ENCODE measurements at places on chromosomes 11 and 22. TPM values are rescaled to one million over a fixed set of nuclear protein-coding genes. Genes with fewer than 3 reads are reported as not detected.

- peak overlapping the region; percentile 78 for H3K4me3 ChIP-seq
- peaks cover 6% of the 10 kb centered on the region for H3K36me3 ChIP-seq
- peaks cover 31% of the 10 kb centered on the region for H3K4me1 ChIP-seq
- no peak for DNase-seq
- no peak overlapping the region for H3K27ac ChIP-seq
Observed at GRCh38 chr11:86955111-86955360, 159 bp downstream of the FZD4 start.

GRCh38 chr11:46105134-46105628 is 16.1 kb downstream of the PHF21A start:
- no peaks in the 10 kb centered on the region for H3K36me3 ChIP-seq
- no peak overlapping the region for H3K27ac ChIP-seq
- H3K27me3 ChIP-seq = no peaks in the 10 kb centered on the region
- DNase-seq = no peak
- H3K4me1 ChIP-seq = peaks cover 10% of the 10 kb centered on the region

The AQP11 gene
- total RNA-seq = 2.9 TPM

- no peaks in the 10 kb centered on the region for H3K27me3 ChIP-seq
- H3K4me1 ChIP-seq = no peaks in the 10 kb centered on the region
- no peak for DNase-seq
- H3K4me3 ChIP-seq = no peak overlapping the region
Observed at GRCh38 chr11:92149996-92150395, 74.6 kb upstream of the FAT3 start.

DNA sequence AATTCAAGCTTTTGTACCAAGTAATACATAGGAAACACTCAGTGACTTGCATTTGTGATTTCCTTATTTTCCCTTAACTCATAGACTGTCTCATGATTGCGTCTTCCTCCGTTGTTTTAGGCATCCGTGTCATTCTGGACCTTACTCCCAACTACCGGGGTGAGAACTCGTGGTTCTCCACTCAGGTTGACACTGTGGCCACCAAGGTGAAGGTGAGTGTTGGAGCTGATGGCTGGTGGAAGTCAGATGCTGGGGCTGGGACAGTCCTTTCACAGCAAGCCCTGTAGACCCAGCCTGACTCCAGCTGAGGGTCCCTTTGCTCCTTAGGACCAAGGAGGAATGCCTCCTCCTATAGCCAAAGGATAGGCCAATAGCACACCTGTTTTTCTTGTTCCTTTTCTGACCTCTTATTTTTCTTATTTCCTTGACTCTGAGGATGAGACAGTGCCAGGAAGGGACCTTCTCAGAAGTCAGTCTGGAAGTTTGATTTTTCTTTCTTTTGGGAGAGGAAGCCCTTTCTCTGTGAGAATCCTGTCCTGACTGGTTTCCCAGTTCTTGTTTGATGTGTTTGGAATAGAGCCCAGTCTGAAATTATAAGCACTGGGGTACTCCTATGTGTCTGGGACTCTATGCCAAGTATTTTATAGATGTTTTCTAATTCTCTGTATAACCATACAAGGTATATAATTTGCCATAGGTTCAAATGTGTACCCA is 2.2 kb downstream of the SLC3A2 start:
- H3K27me3 ChIP-seq = no peaks in the 10 kb centered on the region
- peak; percentile 48 for DNase-seq
- H3K4me1 ChIP-seq = peaks cover 43% of the 10 kb centered on the region
- peak overlapping the region; percentile 93 for H3K4me3 ChIP-seq
- peaks cover 59% of the 10 kb centered on the region for H3K36me3 ChIP-seq

The ISX gene
- not detected for total RNA-seq

DNA sequence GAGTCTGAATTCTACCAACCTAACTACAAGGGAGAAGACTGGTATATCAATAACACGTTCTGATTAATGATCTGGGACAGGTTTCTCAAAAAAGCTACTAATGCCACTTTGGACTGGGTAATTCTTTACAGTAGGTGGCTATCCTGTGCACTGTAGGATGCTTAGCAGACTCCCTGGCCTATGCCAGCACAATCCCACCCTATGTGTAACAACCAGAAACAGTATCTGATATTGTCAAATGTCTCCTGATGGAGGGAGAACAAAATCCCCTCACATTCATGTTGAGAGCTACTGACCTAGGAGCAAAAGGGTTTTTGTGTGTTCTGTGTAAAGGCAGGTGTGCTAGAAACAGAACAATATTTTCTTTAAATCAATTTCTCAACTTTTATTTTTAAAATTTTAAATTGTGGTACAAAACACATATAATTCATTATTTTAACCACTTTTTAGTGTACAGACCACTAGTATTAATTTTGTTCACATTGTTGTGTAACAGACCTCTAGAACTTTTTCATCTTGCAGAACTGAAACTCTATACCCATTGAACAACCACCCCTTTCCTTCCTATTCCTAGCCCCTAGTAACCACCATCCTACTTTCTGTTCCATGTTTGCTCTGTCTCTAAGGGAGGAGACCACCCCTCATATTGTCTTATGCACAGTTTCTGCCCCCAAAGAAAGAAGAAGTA is 2.1 kb upstream of the MS4A6A start:
- H3K27me3 ChIP-seq = no peaks in the 10 kb centered on the region
- no peak for DNase-seq
- H3K4me1 ChIP-seq = no peaks in the 10 kb centered on the region

The PLEKHB1 gene
- 0.36 TPM for total RNA-seq

GRCh38 chr22:44031158-44031952 is 7.3 kb downstream of the PARVB start:
- H3K4me1 ChIP-seq = peaks cover 3% of the 10 kb centered on the region
- no peak overlapping the region for H3K27ac ChIP-seq
- H3K36me3 ChIP-seq = no peaks in the 10 kb centered on the region

The LMO2 gene
- 2.1 TPM for total RNA-seq

The TCN2 gene
- total RNA-seq = 18.8 TPM

The TEX54 gene
- total RNA-seq = not detected

DNA sequence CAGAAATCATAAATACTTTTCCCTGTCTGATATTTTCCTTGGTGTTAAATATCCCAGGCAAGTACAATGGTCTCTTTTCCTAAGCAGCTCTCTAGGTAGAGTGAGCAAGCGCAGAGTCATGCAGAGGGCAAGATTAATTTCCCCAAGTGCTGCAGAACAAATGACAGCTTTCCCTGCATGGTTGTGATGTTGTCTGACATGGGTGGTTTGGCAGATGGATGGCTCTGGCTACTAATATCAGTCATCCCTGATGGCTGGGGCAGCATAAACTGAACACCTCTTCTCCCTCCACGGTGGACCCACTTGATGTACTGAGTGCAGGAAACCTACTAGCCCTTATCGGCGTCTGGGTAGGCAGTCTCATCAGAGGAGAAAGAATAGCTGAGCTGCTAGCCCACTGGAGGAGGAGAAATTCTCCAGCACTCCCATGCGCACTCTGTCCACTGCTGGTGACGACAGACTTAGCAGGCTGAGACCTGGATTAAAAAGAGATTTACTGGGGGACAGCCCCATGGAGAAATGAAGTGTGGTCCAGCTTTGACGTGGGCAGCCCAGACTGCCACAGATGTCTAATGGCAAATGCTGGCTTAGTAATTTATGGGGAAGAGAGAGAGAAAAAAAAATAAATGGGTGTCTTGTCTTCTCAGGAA is 202.9 kb downstream of the DBX1 start:
- no peaks in the 10 kb centered on the region for H3K27me3 ChIP-seq
- H3K36me3 ChIP-seq = peaks cover 6% of the 10 kb centered on the region
- H3K4me3 ChIP-seq = no peak overlapping the region
- H3K27ac ChIP-seq = peak overlapping the region; percentile 10

GRCh38 chr22:40898850-40899357 is 37.0 kb upstream of the DNAJB7 start:
- H3K36me3 ChIP-seq = no peaks in the 10 kb centered on the region
- DNase-seq = peak; percentile 88
- H3K27me3 ChIP-seq = no peaks in the 10 kb centered on the region

DNA sequence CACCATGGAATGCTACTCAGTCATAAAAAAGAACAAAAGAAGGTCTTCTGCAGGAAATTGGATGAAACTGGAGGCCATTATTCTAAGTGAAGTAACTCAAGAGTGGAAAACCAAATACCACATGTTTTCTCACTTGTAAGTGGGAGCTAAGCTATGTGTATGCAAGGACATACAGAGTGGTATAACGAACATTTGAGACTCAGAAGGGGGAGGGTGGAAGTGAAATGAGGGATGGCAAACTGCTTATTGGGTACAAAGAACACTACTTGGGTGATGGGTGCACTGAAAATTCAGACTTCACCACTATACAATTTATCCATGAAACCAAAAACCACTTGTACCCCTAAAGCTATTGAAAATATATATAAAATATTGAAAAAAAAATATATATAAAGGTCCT is 13.4 kb upstream of the CAT start:
- peaks cover 28% of the 10 kb centered on the region for H3K4me1 ChIP-seq
- no peak overlapping the region for H3K27ac ChIP-seq
- no peaks in the 10 kb centered on the region for H3K36me3 ChIP-seq
- DNase-seq = no peak
- H3K27me3 ChIP-seq = no peaks in the 10 kb centered on the region

- no peak overlapping the region for H3K4me3 ChIP-seq
- peaks cover 27% of the 10 kb centered on the region for H3K36me3 ChIP-seq
- H3K4me1 ChIP-seq = peaks cover 36% of the 10 kb centered on the region
- peak overlapping the region; percentile 98 for H3K27ac ChIP-seq
- DNase-seq = no peak
Observed at GRCh38 chr22:31647066-31647465, 14.9 kb downstream of the PISD start.

GRCh38 chr11:27914080-27914479 is 193.9 kb downstream of the KIF18A start:
- no peaks in the 10 kb centered on the region for H3K27me3 ChIP-seq
- no peaks in the 10 kb centered on the region for H3K36me3 ChIP-seq
- DNase-seq = no peak
- H3K4me3 ChIP-seq = no peak overlapping the region
- peaks cover 25% of the 10 kb centered on the region for H3K4me1 ChIP-seq

The DBX1 gene
- total RNA-seq = not detected

GRCh38 chr11:132022733-132023478 is 652.5 kb downstream of the NTM start:
- H3K4me1 ChIP-seq = peaks cover 37% of the 10 kb centered on the region
- H3K36me3 ChIP-seq = no peaks in the 10 kb centered on the region
- no peak overlapping the region for H3K4me3 ChIP-seq
- peak overlapping the region; percentile 15 for H3K27ac ChIP-seq
- DNase-seq = no peak

The KCNC1 gene
- not detected for total RNA-seq

- peak; percentile 84 for DNase-seq
- H3K27me3 ChIP-seq = no peaks in the 10 kb centered on the region
- no peak overlapping the region for H3K4me3 ChIP-seq
- peaks cover 11% of the 10 kb centered on the region for H3K36me3 ChIP-seq
- peaks cover 12% of the 10 kb centered on the region for H3K4me1 ChIP-seq
Observed at GRCh38 chr11:1303973-1304372, 5.5 kb downstream of the TOLLIP start.

- no peak overlapping the region for H3K27ac ChIP-seq
- no peak for DNase-seq
- H3K36me3 ChIP-seq = no peaks in the 10 kb centered on the region
Observed at GRCh38 chr11:46149342-46149741, 28.1 kb upstream of the PHF21A start.

DNA sequence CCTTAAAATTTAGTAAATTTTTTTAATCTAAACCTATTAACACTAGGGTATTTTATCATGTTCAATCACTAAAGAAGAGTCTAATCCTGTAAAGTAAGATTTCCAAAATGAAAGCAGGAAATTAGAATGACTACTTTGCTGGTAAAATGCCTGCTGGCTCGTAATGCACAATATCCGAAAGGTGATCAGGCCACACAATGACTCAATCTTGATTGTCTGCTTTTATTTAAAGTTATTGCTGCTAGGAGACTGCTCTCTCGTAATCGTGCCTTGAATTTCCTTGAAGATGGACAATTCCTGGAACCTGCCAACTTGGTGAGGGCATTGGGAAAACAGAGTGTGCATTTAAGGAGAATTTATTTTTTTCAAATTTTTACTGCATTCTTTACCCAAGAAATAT is 1786.5 kb upstream of the RAG2 start:
- DNase-seq = no peak
- H3K27me3 ChIP-seq = no peaks in the 10 kb centered on the region
- H3K27ac ChIP-seq = no peak overlapping the region
- no peak overlapping the region for H3K4me3 ChIP-seq
- no peaks in the 10 kb centered on the region for H3K4me1 ChIP-seq
- no peaks in the 10 kb centered on the region for H3K36me3 ChIP-seq

DNA sequence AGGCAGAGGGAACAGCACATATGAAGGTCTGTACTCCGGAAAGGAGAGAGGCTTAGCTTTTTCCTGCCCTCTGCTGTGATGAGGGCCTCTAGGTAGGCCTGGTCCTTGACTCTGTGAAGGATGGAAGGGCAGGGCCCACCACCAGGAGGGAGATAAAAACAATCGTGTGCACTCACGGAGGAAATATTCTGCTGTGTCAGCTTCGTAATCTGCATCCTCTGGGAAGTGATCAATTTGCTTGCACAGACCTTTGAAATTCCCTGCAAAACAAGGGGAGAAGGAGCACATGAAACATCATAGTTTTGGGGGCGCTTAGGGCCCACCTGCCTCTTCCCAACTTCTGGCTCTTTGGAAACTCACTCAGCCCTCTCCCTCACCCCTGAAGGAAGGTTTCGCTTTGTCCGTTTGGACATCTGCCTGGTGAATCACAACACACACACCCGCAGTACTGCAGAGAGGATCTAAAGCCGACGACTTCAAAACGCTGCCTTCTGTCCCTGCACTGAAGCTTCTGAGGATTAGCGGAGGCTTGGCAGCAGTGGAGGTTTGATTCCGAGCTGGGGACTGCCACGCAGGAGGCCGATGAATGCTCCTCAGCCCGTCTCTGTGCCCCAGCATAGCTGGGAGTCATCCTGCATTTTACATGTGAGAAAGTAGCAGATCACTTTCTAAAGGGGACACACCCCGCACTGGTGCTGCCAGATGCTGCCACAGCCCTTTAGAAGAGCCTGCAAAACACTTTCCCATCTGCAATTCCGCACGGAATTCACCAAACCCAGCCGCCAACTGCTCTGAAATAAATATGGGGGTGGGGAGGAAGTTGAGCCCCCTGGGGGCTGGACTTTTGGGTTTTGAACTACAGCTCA is 58.6 kb upstream of the EIF3D start:
- no peaks in the 10 kb centered on the region for H3K4me1 ChIP-seq
- no peaks in the 10 kb centered on the region for H3K36me3 ChIP-seq
- peak; percentile 91 for DNase-seq
- peak overlapping the region; percentile 31 for H3K4me3 ChIP-seq
- peaks cover 55% of the 10 kb centered on the region for H3K27me3 ChIP-seq

DNA sequence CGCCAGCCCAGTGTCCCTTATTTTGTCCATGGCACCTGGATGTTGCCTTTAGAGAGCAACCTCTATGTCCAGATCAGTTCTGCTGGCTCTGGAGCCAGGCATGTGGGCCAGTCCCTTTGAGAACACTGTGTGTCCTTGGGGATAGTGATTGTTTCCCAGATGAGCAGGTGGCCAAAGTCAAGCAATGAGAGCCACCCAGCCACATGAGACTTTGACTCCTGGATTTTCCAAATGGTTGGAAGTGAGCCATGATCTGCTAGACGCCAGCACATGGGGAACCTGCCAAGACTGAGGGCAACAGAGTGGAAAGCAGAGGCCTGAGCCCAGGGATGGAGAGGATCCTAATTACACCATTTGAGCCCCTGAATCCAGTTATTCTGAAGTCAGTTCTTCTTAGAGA is 479.8 kb downstream of the OPCML start:
- H3K4me1 ChIP-seq = no peaks in the 10 kb centered on the region
- DNase-seq = no peak
- no peak overlapping the region for H3K27ac ChIP-seq
- H3K36me3 ChIP-seq = no peaks in the 10 kb centered on the region
- H3K4me3 ChIP-seq = no peak overlapping the region

- DNase-seq = no peak
- no peaks in the 10 kb centered on the region for H3K27me3 ChIP-seq
Observed at GRCh38 chr11:78277314-78277994, 88.7 kb downstream of the USP35 start.

The TIMP3 gene
- total RNA-seq = 1,020 TPM

The OR52I1 gene
- not detected for total RNA-seq

The KBTBD3 gene
- total RNA-seq = 4.3 TPM
